KBM-7 (cell line): ENCODE measurements at places on chromosomes 7 and 10.
A peak's percentile ranks its signal among the peaks of the same experiment; 100 is the strongest.

DNA sequence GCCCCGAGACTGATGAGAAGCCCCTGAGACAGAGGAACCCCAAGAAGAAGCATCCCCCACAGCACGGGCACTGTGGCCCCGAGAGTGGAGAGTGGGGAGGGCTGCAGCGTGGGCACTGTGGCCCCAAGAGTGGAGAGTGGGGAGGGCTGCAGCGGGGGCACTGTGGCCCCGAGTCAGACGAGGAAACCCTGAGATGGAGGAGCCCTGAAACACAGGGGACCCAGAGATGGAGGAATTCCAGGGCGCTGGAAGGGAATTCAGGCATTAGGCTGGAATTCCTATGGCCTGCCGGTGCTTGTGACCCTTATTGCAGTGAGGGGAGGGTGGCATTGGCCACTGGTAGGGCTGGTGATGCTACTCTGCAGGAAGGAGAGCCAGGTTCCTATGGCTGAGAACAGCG is 168.6 kb upstream of the SHH start:
- DNase-seq, result no peak

DNA sequence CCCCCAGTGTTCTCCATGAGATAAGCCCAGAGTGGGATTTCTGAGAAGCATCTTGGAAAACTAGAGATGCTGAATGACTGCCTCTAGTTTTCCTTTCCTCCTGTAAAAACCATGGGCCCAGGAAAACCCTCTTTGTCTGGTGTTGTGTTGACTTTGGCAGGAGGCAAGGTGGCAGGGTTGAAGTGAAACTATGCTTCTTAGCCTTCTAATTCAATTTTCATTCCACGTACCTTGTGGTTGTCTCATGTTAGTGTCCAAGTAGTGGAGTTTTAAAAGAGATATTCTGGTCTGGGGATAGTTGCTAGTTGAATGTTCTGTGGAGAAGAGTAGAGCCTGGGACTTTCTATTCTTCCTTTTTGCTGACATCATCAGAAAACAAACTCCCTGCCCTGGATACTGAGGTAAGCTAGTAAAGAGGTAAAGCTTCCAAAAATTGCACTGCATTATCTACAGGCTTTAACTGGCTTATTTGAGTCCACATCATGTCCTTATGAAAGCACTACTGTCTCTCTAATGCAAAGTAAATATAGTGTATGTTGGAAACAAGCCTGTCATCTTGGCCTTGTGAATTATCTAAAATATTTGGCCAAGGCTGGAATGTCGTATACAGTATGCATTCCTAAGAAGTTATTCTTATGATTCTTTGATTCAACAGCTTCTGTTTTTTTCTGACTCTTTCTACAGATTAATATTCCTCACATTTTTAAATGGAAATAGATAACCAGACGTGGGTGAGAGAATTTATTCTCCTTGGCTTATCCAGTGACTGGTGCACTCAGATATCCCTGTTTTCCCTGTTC is at the start of gene OR2F2:
TSS of gene OR2F2 (plus strand) at position 708 of the 800 bp plus-strand sequence. CDS start at position 708, 0 bp downstream.
- no peak for DNase-seq

GRCh38 chr7:18894155-18894554 is 223.3 kb downstream of the TWIST1 start:
- no peak for DNase-seq

GRCh38 chr10:50469778-50470193 is 154.0 kb downstream of the SGMS1 start:
- DNase-seq, result peak; percentile 33

DNA sequence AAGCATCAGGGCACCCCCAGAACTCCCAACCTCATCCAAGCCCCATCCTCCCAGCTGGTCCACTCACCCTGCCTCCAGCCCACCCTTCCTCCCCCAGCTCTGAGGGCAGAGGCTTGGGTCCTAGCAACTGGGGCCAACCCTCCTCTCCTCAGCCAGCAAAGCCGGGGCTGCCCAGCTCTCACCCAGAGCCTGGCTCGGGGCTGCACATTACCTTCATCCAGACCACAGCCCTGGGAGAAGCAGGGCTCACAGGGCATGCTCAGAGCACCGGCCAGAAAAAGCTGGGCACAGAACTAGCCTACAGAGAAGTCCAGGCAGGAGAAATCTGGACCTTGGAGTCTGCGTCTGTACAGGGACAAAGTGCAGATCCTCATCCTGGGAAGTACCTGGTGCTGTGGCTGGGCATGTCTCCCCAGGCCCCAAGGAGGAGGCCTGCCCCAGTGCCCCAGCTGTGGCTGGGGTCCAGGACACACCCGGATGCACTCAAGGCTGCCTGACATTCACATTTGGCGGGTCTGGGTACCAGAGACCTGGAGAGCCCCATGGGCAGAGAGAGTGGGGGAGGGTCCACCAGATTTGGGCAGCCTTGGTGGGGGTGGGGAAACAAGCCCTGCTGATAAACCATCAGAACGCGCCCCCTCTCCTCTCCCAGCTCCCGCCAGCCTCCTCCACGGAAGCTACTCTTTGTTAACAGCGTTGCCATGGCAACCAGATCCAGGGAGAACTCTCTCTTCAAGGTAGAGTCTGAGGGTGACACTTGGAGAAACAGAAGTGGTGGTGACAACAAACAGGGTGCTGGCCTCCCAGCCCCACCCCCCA is 5.1 kb downstream of the RASGEF1A start:
- no peak for DNase-seq

DNA sequence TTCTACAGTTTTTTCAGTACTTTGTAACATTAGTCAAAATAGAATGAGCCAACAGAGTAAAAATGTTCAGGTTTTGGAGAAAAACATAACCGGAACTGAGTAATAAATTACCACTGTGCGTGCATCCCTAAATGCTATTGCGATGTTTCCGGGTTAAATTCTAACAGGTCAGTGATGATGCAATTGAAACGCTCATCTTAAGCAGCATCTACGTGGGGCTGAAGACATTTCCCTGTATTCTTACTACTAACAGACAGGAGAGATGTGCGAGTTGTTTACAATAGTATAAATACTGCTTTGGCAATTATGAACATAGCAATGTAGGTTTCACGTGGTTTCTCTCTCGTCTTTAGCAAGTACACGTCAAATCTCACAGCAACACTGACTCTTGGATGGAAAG is 149.4 kb downstream of the USP6NL start:
- DNase-seq, result no peak

GRCh38 chr10:62264702-62265436 is 3.8 kb downstream of the RTKN2 start:
- DNase-seq, result peak; percentile 77

GRCh38 chr7:133530682-133531081 is 277.8 kb downstream of the EXOC4 start:
- no peak for DNase-seq
